ENCODE measurements at places on chromosomes 2 and 18.

GRCh38 chr2:175887776-175888175 lies 114.3 kb downstream of the LNPK start:
- DNase-seq, result no peak

- DNase-seq, result no peak
Measured at GRCh38 chr2:74372674-74373073, 7.4 kb downstream of the DCTN1 start.

DNA sequence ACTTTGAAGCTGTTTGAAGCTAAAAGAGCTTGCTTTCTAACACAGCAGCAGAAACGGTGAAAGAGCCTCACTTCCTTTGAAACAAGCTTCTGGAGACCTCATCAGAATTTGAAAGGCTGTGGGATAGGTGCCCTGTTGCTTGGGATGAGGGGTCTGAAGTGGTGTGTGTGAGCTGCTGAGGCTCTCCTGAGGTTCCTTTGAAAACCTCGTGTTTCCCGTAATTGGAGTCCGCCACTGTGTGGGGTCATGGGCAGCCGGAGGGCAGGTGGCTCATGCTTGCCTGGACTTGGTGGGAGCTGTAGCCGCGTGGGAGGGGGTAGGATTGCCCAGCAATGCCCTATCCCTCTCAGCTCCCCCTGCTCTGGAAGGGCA lies 34.4 kb downstream of the CABLES1 start:
- DNase-seq, result no peak

- no peak for DNase-seq
Measured at GRCh38 chr2:156476850-156477206, 40.6 kb downstream of the GPD2 start.

DNA sequence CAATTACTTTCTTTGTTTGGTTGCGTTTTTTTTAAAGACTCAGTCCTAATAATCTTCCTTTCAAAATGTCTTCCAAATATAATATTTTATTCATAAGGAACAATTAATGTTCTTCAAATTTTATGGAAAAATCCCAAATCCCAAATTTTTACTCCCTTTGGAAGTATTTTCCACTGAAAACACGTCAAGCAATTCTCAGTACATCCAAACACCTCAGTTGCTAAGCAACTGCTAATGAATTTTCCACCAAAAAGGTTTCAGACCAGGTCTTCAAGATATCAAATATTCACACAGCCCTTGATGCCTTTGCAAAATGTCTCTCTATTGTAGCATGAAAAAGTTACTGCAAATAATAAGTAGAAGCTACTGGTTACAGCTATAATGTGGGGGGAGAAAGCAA lies 140.1 kb downstream of the DSEL start:
- DNase-seq, result no peak

DNA sequence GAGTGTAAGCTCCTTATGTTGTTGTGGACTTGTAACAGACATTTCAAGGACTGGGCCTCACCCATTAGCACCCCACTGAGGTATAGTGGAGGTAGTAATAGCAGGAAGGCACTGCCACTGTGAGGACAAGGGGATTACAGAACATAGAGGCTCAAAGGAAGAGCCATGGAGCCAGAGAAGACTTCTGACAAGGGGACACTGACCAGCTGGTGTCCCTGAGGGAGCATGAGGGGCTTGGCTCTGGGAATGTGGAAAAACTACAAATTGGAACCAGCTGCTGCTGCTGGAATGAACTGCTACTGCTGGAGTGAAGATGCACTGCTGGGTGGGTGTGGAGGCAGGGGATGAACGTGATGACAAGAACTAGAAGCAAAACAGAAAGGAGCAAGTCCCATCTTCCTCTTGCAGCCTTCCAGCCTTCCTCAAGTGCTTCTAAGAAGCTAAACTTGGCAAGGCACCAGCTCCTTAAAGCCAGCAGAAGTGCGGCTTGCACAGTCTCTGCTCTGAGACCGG lies 167.3 kb upstream of the NOSTRIN start:
- no peak for DNase-seq

DNA sequence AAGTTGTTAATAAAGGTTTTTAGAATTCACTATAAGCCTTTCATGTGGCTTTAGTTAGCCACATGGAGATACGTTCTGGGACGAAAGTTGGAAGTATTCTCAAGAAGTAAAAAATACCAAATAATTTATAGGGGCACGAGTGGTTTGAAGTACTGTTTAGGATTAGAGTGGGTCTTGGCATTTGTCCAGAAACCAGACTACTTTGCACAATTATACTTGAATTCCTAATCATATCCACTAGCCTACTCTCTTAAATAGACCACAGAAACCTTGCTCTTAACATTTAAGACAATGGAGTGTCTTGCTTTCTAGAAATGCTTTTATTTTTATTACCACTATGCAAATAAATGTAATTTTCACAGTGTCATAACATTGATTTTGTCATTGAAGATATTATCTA lies 44.6 kb downstream of the UBE2E3 start:
- no peak for DNase-seq

DNA sequence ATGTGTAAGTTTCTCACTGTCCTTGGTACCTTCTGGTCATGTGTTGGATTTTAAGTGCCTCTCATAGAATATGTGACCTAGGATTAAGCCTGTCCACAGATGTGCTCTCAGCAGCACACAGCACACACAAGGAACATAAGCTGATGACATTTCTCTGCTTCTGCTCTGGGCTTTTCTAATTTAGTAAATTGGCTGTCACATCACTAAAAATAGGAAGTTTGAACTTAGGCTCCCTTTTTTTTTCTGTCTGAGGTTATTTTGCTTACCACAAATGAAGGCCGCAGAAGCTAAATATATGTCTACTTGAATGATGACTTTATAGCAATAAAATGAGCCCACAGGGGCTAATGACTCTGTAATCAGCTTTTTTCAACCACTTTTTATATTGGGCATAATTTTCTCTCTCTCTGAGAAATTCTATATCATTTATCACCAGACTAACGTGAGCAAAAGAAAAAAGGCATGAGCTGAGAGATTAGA lies 150.2 kb upstream of the KLHL14 start:
- no peak for DNase-seq

DNA sequence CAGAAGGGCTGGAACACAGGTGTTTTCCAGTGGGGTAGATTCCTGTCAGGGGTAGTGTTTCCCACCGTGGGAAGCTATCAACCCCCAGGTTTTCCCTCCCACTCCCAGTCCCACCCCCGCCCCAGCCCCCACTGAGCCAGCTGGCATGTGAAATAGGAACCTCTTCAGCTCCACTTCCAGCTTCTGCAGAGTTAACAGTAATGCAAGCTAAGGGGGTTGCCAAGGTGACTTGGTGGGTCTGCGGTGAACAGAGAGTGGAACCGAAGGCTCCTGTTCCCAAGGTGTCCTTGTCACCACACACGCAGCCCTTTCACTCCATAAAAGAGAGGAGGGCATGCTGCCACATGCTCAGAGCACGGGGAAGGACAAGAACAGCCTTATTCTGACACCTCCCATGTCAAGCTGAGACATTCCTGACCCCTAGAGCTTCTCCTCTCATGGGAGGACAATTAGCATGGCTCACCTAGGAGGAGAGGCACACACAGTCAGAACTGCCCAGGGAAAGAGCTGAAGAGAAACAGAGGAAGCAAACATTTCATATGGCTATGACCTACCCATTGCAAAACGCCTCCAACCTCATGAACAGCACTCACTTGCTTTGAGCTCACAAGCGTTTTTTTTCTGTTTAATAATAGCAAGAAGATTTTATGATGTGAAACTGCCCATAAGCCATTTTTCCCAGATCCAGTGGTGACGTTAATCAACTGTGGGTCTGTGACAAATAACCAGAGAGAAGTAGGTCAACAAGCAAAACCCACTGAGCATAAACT lies 39.8 kb upstream of the TBC1D8 start:
- no peak for DNase-seq

DNA sequence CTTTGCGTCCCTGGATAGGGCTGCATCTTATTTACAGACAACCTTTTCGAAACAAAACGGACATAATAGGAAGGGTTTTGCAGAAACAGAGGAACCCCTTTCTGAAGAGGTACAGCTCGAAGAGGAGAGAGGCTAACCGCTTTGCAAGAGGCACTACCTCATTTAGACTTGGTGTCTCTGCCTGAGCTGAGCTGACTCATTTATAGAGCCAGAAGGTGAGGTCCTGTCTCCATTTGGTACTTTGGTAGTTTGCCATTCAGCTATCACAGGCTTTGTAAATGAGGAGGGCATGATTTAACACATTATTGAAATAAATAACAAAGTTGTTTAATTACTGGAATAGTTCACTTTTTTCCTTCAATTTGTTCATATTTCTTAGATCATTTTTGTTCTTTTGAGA lies 2.2 kb upstream of the NXPH2 start:
- no peak for DNase-seq

- DNase-seq, result no peak
Measured at GRCh38 chr2:178479275-178479616, 846 bp upstream of the FKBP7 start.

GRCh38 chr2:67217398-67217797 lies 179.7 kb upstream of the ETAA1 start:
- DNase-seq, result no peak

DNA sequence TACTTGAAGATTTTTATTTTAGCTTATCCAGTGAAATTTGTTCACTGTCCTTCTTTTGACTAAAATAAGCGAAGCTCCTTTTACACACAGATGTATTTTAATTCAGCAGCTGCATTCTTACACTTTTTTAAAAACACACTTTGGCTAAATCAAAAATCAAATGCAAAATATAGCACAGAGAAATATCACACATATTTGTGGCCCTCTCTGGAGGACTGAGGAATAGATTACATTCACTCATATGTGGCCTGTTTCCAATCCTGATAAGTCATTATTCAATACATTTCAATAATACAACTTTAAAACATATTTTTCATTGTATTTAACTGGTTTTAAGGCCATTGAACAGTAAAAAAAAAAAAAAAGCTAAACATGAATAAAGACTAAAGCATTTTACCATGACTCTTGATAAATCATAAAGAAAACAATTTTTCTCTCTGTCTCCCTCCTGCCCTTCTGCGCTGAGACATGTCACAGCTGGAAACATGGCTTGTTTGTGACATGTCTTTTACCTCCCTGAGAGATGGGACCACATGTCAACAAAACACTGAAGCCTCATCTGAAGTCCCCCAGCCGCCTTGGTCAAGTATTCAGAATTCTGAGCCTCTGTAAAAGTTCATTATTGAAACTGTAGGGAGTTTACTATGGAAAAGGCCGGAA lies 221.0 kb downstream of the ZNF407 start:
- no peak for DNase-seq

GRCh38 chr2:109474319-109474825 lies 139.4 kb downstream of the SEPTIN10 start:
- DNase-seq, result no peak

GRCh38 chr2:45841752-45842407 lies 190.4 kb downstream of the PRKCE start:
- DNase-seq, result no peak

DNA sequence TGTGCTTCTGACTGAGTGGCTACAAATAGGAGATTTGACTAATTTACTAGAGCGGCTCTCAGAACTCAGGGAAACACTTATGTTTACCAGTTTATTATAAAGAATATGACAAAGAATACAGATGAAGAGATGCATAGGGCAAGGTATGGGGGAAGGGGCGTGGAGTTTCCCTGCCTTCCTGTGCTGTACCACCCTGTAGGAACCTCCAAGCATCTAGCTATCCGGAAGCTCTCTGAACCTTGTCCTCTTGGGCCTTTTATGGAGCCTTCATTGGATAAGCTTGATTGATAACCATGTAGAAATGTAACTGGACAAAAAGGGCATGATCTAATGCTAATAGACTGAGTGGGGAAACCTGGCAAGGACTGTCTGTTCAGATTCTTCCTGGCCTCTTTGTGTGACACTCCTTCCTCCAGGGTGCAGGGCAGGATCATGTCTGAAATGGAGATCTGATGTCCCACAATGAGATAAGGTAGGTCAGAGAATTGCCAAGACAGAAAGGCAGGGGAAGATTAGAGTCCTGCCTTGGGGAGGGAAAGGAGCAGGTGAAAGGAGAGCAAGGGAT lies 101.8 kb upstream of the NPAS2 start:
- no peak for DNase-seq

- DNase-seq, result no peak
Measured at GRCh38 chr2:74646834-74647482, 1.2 kb downstream of the M1AP start.

GRCh38 chr2:241891315-241891987 lies 21.9 kb downstream of the RTP5 start:
- DNase-seq, result no peak

DNA sequence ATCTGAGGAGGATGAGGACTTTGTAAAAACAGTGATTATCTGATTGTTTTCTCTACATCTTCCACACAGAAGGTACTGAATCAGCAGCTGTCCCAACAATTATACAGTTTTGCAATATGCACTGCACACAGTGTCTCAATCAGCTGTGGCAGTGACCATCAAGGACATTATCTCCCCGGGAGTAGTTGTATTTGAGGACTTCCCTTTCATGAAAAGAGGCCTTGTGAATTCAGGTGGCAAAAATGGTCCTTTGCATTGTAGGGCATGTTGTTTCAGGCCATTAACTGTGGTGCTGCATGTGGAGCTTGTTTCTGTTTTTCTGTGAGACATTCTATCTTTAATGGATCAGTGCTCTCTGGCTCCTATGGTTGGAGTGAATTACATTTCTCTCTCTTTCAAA lies 779.4 kb upstream of the FSHR start:
- DNase-seq, result no peak

DNA sequence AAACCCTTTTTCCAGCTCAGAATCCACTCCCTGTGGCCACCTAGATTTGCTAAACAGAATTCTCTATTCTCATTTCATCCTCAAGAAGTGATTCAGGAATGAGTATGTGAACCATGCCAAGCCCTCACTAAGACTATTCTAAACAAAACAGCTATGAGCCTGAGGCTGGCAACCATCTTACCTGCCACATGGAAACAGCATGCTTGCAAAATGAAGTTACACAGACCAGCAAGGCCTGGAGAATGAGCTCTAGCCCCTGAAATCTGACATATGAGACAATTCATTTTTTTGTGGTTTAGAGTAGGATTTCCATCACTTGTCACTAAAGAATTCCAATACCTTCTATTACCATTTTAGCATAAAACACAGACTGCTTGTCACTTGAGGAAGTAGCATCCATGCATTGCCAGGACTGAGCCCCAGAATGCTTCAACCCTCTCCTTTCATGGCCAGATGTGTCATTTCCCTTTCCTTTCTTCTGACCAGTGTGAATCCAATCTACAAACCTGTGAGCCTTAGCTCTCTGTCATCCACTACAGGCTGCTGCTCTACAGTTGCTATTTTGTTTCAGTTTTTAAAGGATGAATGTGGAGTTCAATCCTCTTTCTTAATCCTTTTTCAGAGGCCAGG lies 744.3 kb upstream of the ACVR2A start:
- DNase-seq, result no peak
